CD4-positive, alpha-beta T cell treated with Interleukin-6 at 100 ng/mL for 8 hours (primary cell): ENCODE measurements at places on chromosomes 12 and 14.

GRCh38 chr14:57796556-57796955 lies 69.3 kb downstream of the SLC35F4 start:
- no peak for DNase-seq

- DNase-seq, result no peak
Measured at GRCh38 chr12:93087840-93088610, 158.9 kb upstream of the EEA1 start.

- no peak for DNase-seq
Measured at GRCh38 chr12:4911316-4911994, 1.8 kb downstream of the KCNA1 start.

DNA sequence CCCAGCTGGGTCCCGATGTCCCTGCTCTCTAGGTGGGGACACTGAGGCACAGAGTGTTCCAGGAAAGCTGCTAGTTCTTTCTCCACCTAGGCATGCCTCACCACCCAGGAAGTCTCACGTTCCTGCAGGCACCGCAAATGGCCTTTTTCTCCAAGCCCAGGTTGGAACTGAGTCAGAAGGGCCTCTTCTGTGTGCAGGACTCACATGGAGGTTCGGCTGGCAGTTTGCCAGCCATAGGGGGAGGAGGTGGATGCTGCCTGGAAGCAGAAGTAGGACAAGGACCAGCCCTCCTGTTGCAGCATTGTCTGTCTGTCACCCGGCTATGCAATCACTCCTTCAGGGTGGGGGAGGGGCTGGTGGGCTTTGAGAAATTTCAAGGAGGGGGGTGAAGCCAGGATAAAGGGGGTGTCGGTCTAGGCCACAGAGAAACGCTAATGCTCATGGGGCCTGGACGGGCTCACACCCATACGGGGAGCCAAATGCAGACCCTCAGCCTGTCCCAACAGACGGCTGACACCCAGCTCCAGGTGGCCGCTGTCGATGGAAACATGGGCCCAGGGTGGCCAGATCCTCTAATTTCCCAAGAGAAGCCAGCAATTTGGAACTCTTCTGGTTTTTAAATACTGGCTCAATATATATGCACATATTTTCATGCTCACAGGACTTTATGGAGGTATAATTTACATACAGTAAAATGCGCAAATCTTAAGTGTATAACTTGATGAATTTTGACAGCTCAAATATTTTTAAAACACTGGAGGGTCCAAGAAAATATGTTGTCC lies 120.5 kb downstream of the PHETA1 start:
- DNase-seq, result no peak

DNA sequence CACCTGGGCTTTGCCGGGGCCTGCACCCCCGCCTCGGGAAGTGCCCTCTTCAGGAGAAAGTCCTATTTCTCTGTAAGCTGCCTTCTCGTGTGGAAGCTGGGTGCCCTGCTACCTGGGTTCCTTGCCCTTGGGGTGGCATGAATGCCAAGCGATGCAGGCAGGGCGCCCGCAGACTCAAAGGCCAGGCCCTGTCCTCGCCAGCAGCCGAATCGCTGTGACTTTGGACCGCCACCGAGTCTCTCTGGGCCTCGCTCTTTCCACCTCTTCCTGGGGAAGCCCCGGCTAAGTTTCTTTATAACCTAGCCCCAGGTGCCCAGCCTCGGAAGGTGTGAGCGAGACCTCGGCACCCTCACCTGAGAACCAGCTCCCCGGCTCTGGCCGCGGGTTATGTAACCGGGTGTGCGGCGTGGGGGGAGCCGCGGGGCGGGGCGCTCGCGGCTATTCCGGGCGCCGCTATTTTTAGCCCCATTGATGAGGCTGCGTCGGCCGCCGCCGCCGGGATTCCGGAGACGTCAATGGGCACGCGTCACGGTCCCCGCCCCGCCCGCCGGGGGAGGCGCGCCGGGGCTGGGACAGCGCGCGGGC lies 14.6 kb upstream of the NR4A1 start:
- DNase-seq, result peak; percentile 76

DNA sequence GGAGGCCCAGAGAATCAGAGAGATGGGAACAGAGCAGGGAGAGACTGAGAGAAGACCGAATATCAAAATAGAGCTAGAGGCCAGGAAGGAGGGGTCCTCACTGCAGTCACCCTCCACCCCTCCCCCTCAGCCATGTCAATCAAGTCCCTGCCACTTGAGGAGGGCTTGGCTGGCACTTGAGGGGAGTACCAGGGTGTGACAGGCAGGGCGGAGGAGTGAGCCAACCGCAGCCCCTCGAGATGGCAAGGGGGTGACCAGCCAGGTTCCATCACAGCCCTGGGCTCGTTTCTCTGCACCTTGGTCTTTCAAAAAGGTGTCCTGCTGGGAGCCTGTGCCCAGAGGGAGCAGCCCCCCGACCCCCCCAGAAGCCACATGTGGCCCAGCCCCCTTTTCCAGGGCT lies 4.2 kb downstream of the AQP5 start:
- no peak for DNase-seq
